AG04449 (cell line): ENCODE measurements at places on chromosomes 4 and X.

GRCh38 chr4:176261481-176261880 is 7.5 kb downstream of the ASB5 start:
- no peak for DNase-seq

GRCh38 chr4:141140391-141141200 is 7.3 kb upstream of the RNF150 start:
- no peak for DNase-seq

DNA sequence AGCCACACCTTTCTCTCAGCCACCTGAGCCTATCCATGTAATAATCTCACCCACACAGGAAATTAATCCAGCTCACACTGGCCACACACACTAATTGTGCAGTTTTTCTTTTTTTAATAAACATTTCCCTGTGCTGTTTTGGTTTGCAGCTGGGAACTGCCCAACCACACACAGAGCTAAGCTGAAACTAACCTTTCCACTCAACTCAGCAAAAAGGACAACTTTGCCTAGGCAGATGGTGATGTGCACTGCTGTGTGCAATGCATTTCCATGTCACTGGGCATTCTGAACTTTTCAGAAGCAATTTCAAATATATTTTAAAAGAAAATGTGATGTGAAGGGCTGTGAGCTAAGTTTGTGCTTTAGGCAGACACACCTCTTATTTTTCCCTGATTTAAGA is 70.0 kb upstream of the TLL1 start:
- no peak for DNase-seq

DNA sequence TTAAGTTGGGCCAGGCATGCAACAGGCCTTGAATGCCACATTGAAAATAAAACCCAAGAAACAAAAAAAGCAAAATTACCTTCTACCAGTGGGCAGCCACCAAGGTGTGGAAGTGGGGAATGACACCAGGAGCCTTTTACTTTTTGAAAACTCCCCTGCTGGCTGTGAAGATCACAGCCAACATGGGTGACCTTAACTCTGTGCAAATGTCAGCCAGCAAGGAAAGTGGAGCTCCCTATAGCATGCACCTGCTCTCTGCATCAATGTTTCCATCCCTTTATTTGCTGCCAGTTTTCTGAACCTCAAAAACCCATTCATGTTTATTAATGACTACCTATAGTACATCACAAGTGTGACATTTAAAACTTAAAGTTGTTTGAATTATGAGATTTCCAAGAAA is 63.7 kb downstream of the HS3ST1 start:
- no peak for DNase-seq
